HAP-1 (cell line): ENCODE measurements at places on chromosomes 13 and 19.

DNA sequence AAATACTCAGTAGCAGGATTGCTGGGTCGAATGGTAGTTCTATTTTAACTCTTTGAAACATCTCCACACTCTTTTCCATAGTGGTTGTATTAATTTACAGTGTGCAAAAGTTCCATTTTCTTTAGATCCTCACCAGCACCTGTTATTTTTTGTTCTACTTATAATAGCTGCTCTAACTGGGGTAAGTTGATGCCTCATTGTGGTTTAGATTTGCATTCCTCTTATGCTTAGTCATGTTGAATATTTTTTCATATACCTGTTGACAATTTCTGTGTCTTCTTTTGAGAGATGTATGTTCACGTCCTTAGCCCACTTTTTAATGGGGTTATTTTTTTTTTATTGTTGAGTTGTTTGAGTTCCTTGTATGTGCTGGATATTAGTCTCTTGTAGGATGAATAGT lies 144.6 kb downstream of the NBEA start:
- DNase-seq = no peak

DNA sequence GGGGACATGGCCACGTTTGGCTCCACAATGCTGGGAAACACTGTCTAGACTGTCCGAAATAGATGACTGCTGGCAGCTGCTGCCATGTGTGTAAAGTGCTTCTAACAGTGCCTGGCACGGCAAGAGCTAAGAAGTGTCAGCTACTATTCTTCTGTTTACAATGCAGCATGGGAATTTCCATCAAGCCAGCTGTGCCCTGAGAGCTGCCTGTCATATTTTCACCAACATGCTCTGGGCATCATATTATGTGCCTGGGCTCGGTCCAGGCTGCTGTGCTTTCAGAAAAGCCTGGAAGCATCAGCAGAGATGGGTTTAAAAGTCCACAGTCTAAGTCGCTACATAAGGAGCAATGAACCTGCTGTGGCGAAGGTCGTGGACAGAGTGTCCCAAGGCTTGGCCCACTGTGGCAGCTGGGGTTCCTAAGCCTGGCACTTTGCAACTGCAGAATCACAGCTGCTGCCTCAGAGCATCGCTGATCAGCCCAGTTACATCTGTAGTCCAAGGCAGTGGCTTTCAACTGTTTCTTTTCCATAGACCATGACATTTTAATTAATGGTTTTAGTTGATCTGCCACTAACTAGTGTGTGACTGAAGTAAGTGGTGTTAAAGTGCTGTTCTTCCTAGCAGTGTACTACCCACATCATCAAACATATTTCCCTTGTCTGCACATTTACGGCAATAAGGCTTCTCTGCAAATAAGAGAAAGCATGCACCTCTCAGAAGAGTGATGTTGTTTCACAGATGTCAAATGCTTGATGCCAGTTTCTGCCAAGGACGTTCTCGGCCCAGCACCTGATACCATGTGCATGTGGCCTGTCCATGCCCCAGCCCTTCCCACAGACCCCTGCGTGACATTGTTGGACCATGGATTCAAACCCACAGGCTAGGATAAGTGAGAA lies 95.7 kb upstream of the C1QTNF9B start:
- no peak for DNase-seq

GRCh38 chr13:99124794-99125316 lies 75.8 kb upstream of the UBAC2 start:
- DNase-seq = no peak

DNA sequence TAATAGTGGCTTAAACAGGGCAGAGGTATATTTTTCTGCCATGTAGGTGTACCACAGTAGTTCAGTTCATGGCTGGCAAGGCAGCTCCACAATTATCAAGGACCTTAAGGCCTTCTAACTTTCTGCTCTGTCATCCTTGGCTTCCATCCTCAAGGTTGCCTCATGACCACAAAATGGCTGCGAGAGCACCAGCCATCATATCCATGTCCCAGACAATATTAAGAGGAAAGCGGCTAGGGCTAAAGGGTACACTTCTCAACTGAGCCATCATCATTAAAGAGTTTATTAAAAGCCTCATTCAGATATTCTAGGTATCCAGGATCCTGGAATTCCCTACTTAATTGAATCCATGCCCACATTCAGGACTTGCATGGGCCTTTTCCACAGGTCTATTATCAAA lies 62.7 kb upstream of the MRI1 start:
- DNase-seq = no peak

DNA sequence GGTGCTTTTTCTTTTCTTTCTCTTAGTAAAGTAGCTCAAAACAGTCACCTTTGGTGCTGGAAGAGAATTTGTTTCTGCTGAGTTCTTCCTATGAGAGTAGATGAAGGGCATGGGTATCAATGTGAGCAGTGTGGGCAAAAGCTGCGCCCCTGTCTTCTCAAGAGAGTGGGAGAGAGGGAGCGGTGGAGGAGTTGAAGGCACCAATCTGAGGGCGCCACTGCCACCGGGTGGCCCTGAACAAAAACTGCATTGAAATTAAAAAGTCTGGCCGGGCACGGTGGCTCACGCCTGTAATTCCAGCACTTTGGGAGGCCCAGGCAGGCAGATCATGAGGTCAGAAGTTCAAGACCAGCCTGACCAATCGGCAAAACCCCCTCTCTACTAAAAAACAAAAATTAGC lies 28.7 kb upstream of the EPHX3 start:
- DNase-seq = no peak

- DNase-seq = no peak
Observed at GRCh38 chr19:18379803-18380747, 5.9 kb upstream of the GDF15 start.

DNA sequence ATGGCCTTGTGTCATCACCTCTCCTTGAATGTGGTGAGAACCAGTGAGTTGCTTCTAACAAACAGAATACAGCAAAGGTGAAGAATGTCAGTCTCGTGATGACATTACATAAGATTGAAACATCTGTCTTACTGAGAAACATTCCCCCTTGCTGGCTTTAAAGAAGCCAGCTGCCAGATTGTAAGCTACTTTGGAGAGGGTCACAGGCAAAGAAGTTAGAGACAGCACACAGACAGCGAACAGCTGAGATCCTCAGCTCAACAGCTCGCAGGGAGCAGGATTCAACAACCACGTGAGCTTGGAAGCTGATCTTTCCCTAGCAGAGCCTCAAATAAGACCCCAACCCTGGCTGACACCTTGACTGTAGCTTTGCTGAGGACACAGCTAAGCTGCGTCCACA lies 367.9 kb downstream of the LIG4 start:
- DNase-seq = no peak

GRCh38 chr19:16594681-16595091 lies 22.5 kb upstream of the SLC35E1 start:
- DNase-seq = no peak

- peak; percentile 72 for DNase-seq
Observed at GRCh38 chr19:51094696-51095279, 12.1 kb upstream of the KLK14 start.

DNA sequence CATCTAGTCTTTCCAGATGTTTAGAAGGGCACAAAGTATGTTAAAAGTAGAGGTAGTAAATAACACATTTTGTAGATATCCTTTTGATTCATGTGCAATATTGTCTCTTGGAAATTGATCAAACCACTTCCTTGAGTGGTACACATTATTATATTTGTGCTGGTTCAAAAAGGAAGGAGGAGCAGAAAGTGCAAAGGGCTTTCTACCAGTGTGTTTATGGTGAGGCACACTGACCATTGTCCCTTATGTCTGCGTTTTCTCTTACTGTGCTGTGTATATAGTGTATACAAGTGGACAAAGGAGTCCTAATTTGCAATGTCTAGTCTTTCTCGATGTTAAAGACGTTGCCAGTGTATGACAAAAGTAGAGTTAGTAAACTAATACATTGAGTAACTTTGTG lies 41.4 kb upstream of the FLT1 start:
- no peak for DNase-seq

GRCh38 chr13:28313579-28313978 lies 175.2 kb downstream of the PAN3 start:
- peak; percentile 41 for DNase-seq

- no peak for DNase-seq
Observed at GRCh38 chr13:111139873-111140561, 24.9 kb downstream of the ARHGEF7 start.
